ENCODE measurements at places on chromosomes 4 and X. TPM values are rescaled to one million over a fixed set of nuclear protein-coding genes. Genes with fewer than 3 reads are reported as not detected.

DNA sequence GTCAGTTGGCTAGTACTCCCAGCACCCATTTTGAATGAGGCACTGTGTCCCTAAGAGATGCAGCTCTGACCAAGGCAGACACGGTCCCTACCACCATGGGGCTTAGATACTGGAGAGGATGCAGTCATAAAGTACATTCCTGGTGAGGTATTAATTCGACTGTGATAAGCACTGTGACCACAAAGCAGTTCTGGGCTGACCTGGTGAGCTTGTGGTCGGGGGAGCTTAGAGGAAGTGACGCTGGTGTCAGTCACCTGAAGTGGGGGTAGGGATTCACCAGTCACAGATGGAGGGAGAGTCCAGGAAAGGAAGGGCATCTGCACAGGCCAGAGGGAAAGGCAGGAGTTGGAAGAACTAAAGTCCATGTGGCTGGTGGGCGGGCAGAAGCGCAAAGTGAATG is 15.8 kb upstream of the CLTRN start:
- DNase-seq = no peak

DNA sequence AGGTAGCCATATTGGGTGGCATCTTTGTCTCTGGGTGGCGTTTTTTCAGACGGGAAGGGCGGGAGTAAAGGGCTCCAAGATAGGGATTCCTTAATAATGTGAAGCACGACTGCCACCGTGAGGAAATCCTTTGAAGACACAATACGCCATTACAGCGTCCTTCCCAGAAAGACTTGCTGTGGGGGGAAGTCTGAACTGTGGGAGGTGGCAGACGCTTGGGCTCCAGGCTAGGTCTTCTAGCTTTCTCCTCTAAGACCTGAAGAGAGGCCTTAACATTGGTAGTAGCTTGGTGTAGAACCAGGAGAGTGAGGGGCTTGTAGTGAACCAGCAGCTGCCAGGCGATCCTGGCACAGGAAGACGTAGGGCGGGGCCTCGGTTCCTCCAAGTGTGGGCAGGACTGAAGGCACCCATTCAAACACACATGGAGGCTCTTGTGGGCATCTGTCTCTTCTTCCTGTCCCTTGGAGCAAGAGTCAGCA is 197.3 kb downstream of the OR13H1 start:
- peak; percentile 90 for DNase-seq

GRCh38 chr4:17866810-17867209 is 56.0 kb downstream of the NCAPG start:
- no peak for DNase-seq

- no peak for DNase-seq
These were observed 5.4 kb upstream of the ACSL1 start for GRCh38 chr4:184831153-184831552.

- no peak for DNase-seq
These were observed 73.3 kb downstream of the MTMR1 start for GRCh38 chrX:150766351-150767044.

DNA sequence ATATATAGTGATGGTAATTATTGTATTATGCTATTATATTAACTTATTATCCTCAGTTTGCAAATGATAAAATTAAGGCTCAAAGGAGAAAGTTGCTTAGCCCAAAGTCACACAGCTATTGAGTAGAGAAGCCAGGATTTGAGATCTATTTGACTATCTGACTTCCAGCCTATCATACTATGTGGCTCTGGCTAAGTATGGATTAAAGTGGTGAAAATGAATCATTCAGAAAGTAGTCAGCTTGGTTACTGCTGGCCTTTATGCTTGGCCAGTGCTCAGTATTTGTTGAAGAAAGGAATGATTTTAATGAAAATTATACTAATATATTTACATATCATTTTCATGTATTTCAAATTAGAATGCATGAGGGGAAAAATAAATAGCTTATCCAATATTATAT is 219.8 kb downstream of the SHROOM3 start:
- DNase-seq = no peak

- peak; percentile 91 for DNase-seq
These were observed 247 bp upstream of the PPA2 start for GRCh38 chr4:105474099-105474518.

GRCh38 chr4:24328310-24328709 is 256.0 kb downstream of the DHX15 start:
- no peak for DNase-seq

GRCh38 chr4:107913283-107913899 is 18.0 kb upstream of the CYP2U1 start:
- DNase-seq = peak; percentile 60

GRCh38 chr4:89371614-89372013 is 64.0 kb upstream of the GPRIN3 start:
- no peak for DNase-seq

GRCh38 chr4:118941149-118941548 is 52.5 kb downstream of the SYNPO2 start:
- DNase-seq = peak; percentile 65

DNA sequence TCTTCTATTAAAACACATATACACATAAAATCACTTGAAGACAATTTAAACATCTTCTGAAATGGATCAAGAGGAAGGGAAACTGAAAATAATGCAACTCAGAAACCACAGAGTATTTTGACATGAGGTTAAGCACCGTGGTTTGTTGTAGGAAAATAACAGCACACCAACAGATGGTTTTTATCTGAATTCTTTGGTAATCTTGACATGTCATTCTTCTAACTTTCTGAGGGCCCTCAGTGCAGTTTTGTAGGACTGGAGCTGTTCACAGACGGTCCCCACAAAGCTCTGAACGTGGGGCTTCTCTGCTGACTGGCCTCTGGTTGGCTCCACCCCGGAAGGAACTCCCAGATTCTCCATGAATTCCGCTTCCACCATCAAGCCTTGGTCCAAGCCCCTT is 16.0 kb upstream of the TLR8 start:
- no peak for DNase-seq

DNA sequence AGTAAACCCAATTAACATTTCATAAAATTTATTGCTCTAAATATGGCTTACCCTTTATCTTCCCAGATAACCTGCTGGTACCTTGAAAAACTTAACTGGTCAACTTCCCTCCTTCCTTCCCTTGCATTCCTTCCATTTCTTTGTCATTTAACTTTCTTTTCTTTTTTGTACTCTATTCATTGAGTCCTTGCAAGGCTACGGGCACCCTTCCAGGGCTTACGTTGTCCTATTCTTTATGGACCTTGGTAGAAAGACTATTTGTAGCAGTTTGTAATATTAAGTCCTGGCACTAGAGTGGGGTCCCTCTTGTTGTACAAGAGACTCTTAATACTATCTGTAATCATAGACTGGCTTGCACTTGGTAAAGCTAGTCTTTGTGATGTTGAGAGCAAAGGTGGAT is 8.0 kb upstream of the GATB start:
- DNase-seq = no peak

DNA sequence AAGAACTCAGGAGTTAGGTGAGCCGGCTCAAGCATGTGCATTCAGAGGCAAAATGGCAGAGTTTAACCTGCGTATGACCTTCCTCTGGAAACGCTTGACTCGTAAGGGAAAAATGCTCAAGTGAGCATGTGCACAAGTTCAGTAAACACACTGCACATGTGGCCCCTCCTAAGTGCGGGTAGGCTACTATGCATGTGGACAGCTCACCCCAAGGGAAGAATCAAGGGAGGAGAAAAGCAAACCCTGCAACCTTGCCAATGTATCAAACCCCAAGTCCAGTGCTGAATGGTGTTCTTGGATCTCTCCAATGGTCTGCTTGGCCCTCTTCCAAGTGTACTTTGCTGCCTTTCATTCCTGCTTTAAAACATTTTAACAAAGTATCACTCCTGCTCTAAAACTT is 407.1 kb downstream of the ADAM29 start:
- no peak for DNase-seq

DNA sequence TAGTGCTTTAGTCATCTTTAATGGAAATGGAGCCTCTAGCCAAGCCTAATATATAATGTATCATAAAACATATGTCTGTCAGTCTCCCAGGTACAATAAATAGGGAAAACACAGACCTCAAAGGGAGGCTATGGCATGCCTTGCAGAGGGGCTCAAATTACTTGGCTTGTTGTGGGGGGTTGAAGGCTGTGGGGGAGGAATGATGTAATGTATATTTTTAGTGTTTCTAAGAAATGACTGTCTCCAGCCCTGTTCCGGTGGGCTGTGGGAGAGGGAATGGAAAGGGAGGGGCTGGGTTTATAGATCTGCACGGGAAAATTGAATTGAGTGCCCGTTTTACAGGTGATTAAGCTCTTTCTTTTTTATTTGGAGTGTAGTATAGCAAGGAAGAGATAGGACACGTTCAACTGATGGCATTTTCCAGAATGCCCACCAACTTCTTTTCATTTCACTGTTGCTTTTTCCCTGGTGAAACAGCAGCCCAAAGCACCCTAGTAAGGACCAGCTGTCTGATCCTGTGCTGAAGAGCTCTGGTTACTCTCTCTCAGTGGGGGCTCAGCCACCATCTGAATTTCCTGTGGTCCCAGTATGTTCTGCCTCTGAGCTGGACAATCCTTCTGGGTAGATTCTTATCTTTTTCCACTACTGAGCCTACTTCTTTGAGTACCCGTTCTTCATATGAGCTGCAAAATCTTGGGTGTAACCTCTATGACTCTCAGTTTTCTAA is 220.7 kb upstream of the CASK start:
- no peak for DNase-seq

- DNase-seq = no peak
These were observed 306.2 kb downstream of the INPP4B start for GRCh38 chr4:142539796-142540482.

DNA sequence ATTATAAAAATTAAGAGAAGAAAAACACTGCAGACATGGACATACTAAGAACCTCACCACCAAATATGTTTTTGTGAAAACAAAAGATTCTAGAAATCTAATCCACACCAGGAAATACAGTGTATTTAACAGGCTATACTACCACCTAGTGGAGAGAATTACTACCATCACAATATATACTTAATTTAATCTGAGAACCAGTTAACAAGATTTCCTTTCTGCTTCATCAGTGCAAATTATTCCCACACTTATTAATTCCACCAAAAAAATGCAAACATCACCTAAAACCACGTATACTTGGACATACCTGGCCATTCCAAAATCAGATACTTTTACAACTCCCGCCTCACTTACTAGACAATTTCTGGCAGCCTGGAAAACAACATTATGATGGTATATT is 7.0 kb upstream of the TXK start:
- DNase-seq = no peak

DNA sequence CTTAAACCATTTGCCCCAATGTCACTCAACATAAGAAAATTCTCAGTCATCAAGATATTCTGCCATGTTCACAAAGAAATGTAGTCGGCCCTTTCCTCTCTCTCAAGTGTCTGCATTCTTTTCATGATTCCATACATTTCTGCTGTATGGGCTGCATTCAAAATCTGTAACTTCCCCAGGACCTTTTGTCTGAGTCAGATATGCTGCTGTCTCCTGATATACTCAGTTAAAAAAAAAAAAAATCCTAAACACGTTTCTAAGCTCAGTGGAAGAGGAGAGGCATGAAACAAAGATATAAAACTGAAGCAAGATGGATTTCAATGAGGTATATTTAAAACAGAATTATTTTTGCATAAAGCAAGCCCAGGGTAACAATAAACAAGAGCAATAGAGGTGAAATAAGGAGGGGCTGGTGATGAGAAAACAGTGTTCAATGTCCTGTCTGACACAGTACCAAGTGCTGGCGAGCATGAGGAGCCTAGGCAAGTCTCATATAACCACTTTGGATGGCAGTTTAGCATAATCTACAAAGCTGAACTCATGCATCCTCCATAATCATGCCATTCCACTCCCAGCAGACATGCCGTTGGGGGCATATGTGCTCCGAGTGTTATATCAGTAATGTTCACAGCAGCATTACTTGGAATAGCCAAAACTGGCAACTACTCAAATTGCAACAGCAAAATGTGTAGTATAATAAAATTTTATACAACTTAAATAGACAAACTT is 76.7 kb downstream of the MANBA start:
- no peak for DNase-seq

DNA sequence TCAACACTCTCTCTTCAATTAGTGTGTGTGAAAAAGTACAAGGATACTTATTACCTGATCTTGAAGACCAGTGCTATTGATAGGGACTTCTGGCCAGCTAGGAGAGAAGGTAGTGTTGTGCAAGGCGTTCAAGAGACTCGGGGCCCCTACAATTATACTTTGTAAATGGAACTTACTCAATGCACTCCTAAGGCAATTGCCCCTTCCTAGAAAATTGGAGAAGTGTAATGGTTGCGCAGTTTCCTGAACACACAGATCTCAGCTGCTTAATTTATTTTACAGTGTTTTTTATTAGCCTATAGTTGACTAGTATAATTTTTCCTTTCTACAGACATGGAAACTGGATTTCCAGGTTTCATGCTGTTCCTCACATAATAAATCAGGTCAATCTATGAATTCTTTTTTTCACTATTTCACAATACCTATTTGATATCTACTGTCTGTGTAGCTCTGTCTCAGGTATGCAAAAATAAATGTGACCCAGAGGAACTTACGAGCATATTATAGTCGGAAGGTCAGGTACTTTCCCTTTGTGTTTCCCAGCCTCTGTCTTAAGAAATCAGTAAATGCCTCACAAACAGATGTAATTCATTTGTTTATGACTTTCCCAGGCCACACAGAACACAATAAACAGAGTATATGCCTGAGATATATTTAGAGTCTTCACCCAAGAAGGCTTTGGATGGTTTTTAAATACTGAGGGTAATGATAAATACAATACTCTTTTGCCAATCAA is 89.1 kb upstream of the TET2 start:
- DNase-seq = no peak

- DNase-seq = no peak
These were observed 29.3 kb upstream of the SCOC start for GRCh38 chr4:140344101-140344500.

DNA sequence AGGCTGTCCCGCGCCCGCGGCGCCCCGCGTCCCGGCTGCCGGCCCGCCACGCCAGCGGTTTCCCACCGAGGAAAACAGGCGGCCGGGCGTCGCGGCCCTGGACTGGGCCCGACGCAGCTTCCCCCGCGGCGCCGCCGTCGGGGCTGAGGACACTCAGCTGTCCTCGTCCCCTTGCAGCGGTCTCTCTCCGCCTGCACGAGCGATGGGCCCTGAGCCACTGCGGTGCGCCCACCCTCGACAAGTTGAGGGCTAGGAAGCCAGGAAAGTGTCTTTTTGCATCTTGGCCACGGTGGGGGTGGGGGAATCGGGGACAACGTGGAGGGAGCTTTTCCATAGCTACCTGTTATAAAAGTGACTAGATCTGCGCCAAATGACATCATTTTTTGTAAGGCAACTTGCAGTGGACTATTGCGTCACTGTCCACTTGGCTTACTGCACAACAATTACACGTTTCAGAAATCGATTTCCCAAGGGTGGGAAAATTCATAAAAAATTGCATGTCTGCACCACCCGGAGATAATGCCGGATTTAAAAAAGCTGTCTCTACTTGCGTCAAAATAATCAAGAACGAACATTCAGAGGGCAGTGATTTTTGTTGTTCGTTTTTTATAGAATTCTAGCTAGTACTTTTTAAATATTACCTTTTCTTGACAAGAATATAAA is 1.1 kb downstream of the KLHL15 start:
- peak; percentile 45 for DNase-seq

The SOWAHD gene
- 0.57 TPM for total RNA-seq

The ZNF182 gene
- total RNA-seq = 7.0 TPM

The CTAG2 gene
- total RNA-seq = not detected

The PLXNB3 gene
- total RNA-seq = 42.8 TPM

The CCSER1 gene
- 94.5 TPM for total RNA-seq

The GPR82 gene
- total RNA-seq = 0.26 TPM

The EGF gene
- 0.23 TPM for total RNA-seq

The ADH1A gene
- not detected for total RNA-seq

The CLTRN gene
- 2.2 TPM for total RNA-seq

The FRAS1 gene
- total RNA-seq = 12.4 TPM

The PDZD4 gene
- total RNA-seq = 10.6 TPM

The STARD8 gene
- 10.9 TPM for total RNA-seq

The EMCN gene
- total RNA-seq = 61.7 TPM

Data from ureter (tissue), 1 donor.